Stimulated activated CD4-positive, alpha-beta T cell treated with anti-CD3 and anti-CD28 coated beads, Interleukin-4, amount 100 ng/mL, for 4 hours (primary cell): ENCODE measurements at places on chromosomes 13 and 19.

DNA sequence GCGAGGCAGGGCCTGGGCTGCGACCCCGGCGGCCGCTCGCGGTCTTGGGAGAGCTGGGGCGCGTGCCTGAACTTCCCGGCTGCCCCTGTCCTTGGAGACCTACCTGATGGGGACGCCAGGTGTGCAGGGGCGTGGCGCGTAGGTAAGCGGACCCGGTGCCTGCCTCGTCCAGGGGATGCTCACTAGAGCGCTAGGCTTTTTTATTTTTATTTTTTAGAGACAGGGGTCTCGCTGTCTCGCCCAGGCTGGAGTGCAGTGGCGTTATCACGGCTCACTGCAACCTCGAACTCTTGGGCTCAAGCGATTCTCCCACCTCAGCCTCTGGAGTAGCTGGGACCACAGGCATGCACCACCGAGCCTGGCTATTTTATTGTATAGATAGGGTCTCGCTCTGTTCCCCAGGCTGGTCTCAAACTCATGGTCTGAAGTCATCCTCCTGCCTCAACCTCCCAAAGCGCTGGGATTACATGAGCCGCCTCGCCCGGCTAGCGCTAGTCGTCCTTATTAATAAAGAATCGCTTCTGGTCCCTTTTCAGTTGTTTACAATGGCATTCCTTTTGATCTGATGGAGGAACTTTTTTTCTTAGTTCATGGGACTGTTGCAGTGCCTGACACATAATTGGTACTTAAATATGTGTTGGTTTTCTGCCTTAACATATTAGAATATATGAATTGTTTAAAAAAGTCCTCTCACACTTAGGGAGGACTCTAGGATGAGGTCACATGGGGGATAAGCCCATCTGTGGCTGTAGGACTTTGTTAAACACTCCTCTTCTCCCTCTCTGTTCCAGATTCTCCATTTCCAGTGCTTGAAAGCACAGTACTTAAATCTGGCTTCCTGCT, 812 bp downstream of the DPY19L3 start:
- DNase-seq: no peak

DNA sequence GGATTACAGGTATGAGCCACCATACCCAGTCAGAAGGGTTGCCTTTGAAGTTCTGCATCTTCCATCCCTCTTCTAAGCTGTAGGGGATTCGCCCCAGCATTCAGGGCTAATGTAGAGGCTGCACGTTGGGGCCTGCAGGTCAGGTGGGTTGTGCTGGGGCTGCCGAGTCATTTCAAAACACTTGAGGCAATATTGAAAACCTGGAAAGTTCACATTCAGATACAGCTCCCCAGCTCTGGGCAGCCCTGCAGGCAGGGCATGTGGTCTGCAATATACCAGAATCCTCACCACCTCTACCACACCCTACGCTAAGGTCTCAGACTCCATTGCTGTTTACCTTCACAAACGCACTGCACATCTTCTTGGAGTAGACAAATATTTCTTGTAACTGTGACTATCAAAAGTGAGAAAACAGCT, 24.6 kb downstream of the CCNE1 start:
- no peak for DNase-seq

- DNase-seq: no peak
Measured at GRCh38 chr13:73096173-73096572, 37.4 kb downstream of the KLF5 start.

DNA sequence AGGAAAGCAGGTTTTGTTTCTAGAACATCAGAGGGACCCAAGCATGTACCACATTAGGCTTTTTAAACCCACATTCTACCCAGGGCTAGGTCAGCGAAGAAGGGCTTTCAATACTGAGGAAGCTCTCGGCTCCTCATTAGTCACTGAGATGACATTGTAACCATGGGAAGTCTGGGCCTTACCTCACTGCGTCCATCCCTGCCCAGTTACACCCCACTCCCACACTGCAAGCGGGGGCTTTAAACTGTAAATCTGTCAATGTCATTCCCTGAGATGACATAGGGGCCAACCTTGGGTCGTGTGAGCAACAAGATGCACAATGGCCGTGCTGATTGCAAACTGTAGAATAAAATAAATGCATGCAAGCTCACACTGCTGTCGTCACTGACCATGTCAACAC, 21.7 kb upstream of the TFDP1 start:
- DNase-seq: no peak

DNA sequence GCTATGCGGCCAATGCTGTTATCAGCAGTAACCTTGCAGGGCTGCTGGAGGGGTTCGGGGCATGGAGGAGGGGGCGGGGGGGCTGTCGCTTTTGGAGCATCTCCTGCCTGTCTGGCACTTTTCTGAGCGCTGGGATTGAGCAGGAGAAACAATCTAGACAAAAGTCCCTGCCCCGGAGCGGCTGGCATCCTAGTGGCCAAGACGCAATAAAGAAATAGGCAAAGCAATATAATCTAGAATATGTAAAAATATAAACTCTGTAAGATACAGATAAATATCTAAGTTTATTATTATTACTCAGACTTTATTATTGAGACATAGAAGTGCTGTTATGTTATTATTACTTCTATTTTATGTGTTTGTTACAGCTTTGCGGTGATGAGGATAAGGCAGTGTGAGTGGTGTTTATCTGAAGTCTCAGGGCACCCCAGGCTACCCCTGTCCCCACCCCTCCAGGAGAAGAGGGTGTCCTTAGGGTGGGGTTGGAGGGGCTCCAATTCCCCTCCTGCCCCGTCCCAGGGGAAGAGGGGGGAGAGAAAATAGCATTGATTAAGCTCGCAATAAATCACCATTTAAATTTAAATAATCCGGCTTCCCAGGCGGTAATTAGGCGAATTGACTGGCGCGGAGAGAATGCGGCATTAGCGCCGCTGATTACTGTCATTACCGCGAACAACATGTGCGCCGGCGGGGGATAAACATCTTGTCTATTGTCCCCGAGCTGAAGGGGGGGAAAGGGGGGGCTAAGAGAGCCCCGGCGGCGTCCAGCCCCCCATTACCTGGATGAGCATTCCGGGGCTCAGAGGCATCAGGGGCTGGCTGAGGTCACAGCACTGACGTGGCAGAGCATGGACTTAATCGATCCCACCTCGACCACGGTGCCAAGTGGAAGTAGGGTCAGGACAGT, 3.2 kb downstream of the NPAS1 start:
- no peak for DNase-seq

GRCh38 chr19:9673912-9674662, 813 bp downstream of the ZNF562 start:
- peak; percentile 9 for DNase-seq

DNA sequence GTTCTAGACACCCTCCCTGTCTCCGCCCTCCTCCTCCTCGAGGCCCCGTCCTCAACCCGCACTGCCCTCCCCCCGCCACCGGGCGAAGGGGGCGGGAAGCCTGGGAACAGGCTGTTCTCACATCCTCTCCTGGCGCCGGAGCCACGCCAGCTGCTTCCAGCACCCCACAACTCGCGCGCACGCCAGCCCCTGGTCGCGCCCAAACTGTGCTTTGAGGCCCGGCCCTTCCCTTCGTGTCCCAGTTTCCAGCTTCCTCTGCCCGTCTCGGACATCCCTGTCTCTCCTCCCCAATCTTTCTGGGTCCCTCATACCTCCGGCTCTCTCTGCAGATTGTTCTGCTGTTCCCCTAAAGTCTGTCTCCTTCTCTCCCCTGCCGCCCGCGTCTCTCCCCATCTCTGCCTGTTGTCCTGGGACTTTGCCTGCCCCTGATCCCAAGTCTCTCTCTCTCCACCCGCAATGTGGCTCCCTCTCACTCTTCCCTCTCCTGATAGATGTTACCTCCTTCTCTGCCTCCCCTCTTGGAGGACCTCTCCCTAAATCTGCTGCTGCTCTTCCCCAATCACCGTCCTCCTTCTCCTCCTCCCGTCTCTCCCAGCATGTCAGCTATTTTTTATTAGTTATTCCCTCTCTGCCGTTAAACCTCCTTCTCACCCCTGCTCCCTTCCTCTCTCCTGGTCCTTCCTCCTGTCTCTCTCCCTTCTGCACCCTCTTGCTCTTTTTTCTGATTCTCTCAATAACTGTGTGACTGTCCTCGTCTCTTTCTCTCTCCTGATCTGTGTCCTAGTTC, 14.2 kb downstream of the DPF1 start:
- DNase-seq: no peak

DNA sequence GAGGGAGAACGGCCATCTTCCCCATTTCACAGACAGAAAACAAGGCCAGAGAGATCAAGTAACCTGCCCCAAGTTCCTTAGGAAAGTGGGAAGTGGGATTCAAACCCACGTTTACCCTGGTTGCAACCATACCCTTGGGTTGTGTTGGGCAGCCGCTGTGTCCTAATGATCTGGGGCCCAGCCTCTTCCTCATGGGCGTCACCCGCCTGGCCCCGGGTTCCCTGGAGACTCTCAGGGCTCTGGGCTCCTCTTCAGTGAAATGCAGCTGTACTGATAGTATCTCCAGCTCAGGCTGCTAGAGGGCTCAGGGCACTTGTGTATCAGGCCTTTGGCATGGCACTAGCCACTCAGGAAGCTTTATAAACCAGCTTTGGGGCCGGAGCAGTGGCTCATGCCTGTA, 9.8 kb downstream of the TMED1 start:
- DNase-seq: no peak

- DNase-seq: no peak
Measured at GRCh38 chr13:37905736-37906135, 36.2 kb upstream of the TRPC4 start.

- no peak for DNase-seq
Measured at GRCh38 chr19:46524308-46524707, 28.6 kb upstream of the PNMA8B start.

DNA sequence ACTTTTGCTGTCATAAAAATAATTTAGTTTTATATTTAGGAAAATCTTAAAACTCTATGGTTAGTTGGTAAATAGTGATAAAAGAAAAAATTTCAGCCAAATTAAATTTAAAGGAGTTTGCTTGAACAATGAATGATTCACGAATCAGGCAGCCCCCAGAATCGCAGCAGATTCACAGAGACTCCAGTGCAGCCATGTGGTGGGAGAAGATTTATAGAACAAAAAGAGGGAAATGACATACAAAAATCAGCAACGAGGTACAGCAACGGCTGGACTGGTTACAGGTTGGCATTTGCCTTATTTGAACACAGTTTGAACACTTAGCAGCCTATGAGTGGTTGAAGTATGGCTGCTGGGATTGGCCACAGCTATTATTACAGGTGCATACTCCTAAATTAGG, 96.4 kb upstream of the MYCBP2 start:
- no peak for DNase-seq

DNA sequence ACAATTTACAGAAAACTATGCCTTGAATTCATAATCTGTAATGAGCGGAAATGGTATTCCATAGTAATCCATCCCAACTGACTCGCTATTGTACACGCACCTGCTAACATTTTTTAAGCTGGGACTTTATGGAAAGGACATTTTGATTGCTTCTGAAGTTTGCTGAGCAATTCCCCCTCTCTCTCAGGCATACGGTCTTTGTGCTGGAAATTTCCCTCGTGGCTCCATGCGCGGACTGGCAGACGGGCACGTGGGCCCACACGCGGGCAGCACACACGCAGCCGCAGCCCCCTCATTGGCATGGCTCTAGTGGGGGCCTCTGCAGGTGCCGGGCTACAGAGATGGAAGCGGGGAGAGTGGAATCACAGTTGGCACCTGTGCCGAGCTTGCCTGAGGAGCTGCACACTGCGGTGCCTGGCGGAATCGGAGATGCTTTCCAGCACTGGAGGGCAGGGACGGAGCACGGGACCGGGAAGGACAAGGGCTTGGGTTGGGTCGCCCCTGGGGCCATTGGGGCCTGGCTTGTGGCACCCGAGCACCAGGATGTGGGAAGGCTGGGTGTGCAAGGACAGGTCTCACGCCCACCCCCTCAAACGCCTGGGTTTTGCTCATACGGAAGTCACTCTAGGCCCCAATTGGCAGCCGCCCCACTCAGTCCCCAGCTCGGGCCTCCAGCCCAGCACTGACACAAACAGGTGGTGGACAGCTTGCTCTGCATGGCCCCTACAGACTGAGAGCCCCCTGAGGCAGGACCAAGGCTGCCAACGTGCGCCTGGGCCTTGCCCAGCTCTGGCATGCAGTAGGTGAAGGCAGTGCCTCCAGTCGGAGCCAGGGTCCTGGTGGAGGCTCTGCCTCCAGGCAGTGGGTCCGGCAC, 30.2 kb upstream of the CCNE1 start:
- DNase-seq: no peak

DNA sequence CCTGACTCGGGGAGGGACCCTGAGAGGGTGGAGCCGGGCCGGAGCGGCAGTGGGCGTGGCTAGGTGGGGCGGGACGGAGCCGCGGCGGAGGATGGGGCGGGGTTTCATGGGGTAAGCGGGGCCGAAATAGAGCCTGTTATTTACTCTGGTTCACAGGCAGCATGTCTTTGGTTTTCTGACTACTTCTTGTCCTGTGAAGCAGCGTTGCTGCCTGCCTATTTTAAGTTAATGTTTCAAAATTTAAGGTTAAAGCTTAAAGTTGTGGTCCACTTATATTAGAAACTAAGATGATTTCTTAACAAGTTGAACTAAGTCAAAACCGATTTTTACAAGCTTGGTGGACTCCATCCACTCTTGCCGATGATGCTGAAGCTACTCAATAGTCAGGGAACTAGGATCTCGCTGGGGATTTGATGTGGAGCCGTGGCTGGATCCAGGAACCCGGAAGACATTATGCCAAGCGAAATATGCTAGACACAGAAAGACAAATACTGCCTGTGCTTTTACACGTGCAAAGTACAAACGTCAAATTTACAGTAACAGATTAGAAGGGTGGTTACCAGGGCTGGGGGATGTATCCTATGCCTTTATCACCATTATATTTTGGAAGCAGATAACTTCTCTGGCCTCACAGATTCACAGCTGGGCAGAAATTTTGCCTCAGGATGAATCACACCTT, 433 bp upstream of the ZNF616 start:
- DNase-seq: peak; percentile 99

DNA sequence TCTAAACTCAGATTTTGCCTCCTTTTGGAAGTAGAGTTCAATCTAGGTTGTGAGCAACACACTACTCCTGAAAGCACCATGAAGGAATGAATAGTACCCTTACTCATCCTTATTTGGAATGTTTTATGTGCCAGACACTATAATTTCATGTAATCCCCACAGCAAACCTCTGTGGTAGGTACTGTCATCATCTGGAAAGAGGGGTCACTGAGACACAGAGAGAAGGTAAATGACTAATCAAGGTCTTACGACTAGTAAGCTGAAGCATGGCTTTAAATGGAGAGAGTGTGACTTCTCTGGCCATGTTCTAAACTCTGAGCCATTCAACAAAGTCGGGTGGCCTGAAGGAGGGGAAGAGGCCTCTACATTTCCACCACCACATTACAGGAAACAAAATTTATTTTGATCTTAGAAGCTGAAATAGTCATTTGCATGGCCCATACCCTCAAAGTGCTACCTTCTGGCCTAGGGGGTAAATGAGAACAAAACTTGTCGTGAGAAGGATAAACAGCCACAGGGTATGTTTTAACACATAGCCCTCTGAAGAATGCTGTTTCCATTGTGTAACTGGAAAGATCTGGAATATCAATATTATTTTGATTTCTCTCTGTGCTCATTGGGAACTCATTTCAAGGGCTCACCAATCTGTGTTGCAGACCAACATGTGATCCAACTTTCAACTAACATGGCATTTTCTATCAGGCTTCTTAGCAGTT, 180.8 kb upstream of the RFC3 start:
- DNase-seq: no peak

- DNase-seq: no peak
Measured at GRCh38 chr13:35599384-35599783, 122.9 kb upstream of the MAB21L1 start.
